Caco-2 (cell line): ENCODE measurements at places on chromosomes 5 and 9. TPM values are rescaled to one million over a fixed set of nuclear protein-coding genes. Genes with fewer than 3 reads are reported as not detected.

DNA sequence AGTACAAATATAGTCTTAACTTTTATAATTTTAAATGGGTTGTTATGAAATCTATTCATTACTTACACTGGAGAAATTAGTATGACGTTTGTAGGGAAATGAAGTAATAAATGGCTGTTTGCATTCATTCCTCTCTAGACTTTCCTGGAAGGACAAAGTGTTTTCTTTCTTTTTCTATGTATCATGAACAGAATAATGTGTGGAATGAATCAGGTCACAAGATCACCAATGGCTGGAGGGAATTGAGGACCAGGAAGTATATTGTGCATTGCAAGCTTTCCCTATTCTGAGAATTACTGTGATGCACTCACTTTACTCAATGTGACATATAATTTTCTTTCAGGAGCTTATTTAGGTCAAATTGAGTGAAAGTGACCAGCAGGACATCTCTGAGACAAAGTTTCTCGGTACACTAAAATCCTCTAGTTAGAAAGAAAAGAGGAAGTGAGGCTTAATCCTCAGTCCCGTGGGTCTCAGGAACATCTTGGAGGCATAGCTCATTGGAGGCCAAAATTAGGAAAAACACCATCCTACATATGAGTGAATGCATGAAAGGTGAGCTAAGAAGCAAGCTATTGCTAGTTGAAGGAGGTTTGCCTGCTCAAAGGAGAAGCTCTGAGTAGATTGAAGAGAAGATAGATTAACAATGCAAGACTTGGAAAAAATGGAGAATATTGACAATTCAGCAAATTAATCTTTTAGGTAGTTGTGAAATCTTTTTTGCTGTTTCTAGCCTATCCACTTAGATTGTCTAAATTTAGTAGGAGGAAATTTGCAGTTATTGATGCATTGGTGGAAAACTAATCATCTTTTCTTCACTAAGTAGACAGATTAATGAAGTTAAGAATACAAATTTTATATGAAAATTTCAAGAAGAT is 28.0 kb downstream of the ERAP2 start:
- DNase-seq: no peak

TRIM36 gene
- 0.95 and 1.3 TPM in 2 replicates for total RNA-seq

DNA sequence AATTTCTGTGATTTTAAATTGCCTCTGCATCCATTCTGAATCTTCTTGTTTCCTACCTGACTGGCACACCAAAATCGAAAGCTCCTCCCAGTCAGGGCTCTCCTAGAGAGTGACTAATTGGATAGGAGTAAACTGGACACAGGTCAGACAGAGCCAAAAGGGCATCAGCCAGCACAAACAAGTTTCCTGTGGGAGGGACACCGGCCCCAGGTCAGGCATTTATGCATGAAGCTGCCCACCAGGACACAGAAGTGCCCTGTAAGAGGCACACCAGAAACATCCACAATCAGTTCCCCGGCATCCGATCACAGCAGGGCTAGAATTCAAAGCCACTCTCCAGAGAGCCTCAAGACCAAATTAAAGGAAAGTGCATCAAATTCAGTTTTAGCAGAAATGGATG is 78.4 kb downstream of the SFXN1 start:
- no peak for DNase-seq

DNA sequence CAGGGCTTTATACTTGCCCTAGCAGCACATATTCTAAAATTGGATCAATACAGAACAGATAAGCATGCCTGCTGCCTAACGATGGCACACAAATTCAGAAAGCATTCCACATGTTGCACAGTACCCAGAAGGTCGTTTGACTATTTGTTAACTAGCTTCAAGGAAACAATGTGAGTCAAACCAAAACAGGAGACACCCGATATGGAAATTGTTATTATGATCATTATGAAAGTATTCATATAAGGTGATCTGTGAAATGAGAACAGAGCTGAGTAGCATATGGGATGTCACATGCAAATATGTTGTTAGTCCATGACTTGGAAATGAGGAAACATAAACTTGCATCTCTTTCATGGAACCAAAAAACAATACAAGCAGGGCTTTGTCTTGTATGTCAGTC is 56.3 kb upstream of the BICD2 start:
- DNase-seq: no peak

DNA sequence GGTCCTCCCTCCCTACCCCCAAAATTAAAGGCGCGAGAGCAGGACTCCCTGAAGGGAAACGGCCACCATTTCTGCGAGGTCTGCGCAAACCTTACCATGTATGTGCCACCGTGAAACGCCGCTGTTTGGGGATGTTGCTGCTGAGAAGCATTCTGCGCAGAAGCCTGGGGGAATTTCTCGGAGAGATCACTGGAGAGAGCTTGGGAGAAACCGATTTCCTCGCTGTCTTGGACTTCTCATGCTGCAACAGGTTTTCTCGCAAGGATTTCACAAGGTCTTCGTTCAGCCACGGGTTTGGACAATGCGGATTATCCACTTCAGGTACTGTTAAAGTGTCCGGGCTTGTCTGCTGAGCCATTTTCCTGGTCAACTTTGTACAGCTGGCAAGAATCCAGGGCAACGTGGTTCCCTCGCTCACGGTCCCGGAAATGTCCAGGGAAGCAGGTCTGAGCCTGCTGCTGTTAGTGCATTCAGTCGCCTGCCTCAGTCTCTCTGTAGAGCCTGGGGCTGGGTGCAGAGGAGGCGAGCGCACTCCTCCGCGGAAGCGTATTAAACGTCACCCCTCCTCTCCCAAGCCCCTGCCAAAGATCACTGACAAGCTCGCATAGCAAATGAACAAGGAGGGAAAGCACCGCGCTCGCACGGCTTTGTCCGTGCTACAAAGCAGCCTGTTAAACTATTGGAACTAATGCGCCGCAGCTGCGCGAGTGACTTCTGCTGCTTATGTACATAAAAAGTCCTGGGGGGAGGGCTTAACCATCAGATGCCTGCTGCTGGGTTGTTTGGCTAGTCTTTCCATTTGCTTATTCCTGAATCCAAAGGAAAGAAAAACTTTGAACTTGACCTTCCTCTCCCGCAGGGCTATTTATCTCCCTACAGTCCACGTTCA is 125.1 kb downstream of the PDE4D start:
- DNase-seq: peak; percentile 20

DNA sequence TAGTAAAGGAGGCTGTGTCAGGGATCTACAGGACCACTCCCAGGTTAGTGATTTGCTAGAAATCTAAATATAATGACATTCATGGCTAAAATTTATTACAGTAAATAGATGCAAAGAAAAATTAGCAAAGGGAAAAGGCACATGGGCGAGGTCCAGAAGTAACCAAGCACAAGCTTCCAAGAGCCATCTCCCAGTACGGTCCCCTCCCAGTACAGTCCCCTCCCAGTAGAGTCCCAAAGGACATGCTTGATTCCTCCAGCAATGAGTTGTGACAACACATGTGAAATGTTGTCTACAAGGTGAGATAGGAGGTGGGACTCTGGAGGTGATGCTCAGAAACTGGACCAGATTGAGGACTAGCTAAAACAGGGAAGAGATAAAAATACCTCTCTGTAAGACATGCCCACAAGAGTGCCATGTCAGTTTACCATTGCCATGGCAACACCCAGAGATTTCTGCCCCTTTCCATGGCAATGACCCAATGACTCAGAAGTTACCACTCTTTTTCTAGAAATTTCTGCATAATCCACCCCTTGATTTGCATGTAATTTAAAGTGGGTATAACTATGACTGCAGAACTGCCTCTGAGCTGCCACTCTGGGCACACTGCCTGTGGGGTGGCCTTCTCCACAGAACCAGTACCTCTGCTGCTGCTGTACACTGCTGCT is 27.9 kb upstream of the CEMIP2 start:
- DNase-seq: no peak

- no peak for DNase-seq
Observed at GRCh38 chr5:168332042-168332441, 40.6 kb downstream of the WWC1 start.

DNA sequence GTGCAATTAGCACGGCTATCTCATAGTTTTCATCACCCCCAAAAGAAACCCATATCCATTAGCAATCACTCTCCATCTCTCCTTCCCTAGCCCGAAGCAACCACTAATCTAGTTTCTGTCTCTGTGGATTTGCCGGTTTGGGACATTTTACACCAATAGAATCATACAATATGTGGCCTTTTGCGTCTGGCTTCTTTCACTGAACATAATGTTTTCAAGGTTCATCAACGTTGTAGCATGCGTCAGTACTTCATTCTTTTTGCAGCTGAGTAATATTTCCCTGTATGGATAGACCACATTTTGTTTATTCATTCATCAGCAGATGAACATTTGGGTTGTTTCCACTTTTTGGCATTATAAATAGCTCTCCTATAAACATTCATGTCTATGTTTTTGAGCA is 75.4 kb upstream of the TBC1D2 start:
- DNase-seq: no peak

SLC34A3 gene
- 0.19 TPM in 1 of 2 replicates, not detected in the other for total RNA-seq
